Lung microvascular endothelial cell (primary cell): ENCODE measurements at places on chromosomes 3 and 15. TPM values are rescaled to one million over a fixed set of nuclear protein-coding genes. Genes with fewer than 3 reads are reported as not detected.

The DGKG gene
- total RNA-seq: 2.0 TPM in 1 of 2 replicates, not detected in the other

The CTXND1 gene
- not detected in 2 replicates for total RNA-seq

The IL5RA gene
- not detected in 2 replicates for total RNA-seq

DNA sequence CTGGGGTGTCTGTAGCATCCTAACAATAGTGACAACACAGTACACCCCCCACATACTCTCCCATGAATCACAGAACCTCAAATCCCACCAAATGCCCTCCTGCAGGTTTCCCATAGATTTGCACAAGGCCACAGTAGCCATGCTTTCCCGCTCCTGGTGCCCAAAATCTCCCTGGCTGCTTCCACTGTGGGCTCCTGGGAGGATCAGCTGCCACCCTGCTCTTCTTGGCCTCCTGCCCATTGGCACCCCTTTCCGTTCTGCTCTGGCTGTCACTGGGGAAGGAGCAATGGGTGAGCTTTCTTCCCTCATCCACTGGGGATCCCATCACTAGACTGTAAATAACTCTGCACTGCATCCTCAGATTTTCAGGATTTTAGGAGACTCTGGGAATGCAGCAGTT is 92.1 kb upstream of the SLC24A5 start:
- no peak for DNase-seq

GRCh38 chr15:92810418-92811138 is 89.5 kb upstream of the CHD2 start:
- peak; percentile 65 for DNase-seq

DNA sequence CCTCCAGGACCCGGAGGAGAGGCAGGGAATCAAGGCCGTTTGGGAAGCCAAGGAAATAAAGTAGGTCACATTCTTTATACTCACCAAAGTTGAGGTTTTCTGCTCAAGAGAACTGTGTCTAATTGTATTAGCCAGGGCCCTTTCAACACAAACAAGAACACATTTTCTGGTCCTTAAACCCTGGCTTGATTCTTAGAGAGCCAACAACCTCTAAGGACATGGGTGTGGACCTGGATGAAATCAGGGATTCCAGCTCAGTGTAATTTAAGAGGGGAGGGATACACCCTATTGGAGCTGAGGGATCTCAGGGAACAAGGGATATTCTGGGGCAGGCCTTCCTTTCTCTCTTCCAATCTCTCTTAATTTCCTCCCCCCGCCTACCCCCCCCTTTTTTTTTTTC is 104.8 kb downstream of the COL6A6 start:
- DNase-seq: no peak
